ENCODE measurements at places on chromosomes 6 and 20.

DNA sequence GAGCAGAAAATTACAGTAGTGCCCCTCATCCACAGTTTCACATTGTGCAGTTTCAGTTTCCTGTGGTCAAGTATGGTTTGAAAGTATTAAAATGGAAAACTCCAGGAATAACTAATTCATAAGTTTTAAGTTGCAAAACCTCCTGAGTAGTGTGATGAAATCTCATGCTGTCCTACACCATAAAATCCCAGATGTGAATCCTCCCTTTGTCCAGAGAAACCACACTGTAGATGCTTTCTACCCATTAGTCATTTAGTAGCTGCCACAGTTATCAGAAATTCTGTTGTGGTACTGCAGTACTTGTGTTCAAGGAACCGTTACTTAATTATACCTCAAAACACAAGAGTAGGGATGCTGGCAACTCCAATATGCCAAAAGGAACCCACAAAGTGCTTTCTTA lies 74.7 kb downstream of the PTCHD4 start:
- DNase-seq: no peak

GRCh38 chr6:164294047-164294784 lies 879.7 kb downstream of the QKI start:
- DNase-seq: no peak

DNA sequence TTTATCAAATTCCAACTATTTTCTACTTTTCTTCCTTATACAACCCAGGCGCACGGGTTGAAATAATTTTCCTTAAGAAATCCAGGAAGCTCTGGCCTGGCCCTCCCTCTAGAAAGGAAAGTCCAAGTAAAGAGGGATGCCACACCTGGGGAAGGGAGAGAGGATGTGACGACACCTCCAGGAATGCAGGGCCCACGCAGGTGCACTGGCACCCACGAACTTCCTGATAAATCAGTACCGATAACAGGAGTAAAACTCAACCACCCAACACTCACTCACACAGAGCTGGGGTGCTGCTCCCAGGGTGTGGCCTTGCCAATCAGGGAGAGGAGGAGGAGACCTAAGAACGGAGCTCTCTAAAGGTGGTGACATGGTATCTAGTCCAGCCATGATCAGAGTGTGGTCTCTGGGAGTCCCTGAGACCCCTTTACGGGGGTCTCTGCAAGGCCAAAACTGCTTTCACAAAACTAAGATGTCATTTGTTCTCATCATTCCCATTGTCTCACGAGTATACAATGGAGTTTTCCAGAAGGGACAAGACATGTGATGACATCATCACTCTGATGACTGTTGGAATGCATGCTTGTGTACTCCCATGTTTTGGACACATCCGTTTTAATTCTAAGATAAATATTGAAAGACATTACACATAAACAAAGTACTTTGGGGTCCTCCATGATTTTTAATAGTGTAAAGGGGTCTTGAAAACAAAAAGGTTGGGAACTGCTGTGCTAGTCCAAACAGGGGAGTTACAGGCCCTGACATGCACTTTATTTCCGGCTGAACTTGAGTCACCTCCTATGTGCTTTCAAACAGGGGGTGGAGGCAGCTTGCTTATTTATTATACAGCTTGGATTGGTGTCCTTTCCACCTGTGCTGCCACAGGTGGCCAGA lies 2.2 kb upstream of the PARD6B start:
- DNase-seq: no peak

- no peak for DNase-seq
Observed at GRCh38 chr20:62366370-62367135, 559 bp downstream of the LAMA5 start.

DNA sequence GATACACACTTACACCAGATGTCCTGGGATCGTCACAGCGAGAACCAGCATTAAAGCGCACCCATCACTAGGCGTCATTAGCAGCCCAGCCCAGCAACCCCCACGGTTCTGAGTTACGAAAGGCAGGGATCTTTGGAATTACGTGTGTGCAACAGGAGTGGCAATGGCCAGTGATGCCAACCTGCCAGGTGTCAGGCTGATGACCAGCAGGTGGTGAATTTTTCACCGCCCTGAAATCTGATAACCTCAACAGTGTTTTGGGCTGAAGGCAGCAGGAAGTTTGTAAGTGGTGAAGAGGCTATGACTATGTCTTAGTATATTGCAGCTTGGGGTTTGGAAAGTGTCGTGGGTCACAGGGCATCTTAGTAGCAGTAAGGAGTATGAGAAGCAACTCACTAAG lies 166.1 kb downstream of the TMEM242 start:
- no peak for DNase-seq

DNA sequence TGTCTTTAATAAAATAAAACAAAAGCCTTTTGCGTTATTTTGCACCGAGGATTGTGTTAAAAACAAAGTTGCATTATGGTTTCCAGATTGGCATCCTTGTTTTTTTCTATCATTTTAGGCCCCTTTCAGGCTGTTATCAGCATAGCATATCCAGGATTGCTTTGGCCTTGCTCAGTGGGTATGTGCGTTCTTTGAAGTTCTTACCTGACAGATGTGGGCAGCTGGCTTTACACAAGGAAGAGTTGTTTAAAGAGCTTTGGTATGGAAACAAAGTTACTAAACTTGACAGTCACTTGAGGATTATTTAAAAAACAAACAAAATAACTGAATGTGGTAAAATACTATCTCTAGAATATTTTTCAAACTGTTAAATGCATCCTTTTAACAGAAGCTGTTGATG lies 6.6 kb downstream of the VAPB start:
- DNase-seq: no peak

- DNase-seq: no peak
Observed at GRCh38 chr20:18187020-18187419, 49.4 kb downstream of the KAT14 start.

DNA sequence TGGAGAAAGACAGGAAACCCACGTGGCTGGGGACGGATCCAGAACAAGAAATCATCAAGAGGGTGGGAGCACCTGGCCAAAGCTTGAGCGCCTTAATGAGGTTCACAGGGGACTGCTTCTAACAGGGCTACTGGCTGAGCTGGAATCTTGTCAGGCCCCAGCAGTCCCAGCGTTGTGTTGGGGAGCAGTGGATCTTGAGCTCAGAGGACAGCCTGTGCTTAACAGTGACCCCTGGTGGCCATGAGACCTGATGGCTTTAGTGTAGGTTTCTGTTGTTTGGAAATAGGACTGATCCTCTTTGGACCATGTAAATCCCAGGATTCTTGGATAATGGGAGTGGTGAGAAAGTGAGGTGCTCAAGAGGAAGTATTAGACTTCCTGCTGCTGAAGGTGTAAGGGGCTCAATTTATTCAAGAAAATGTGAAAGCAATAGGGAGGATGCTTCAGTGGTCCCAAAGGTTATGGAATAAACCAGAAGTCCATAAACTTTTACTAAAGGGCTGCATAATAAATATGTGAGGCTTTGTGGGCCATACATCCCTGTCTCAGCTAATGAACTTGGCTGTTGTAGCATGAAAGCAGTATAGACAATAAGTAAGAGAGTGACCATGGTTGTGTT lies 216.2 kb downstream of the NFATC2 start:
- no peak for DNase-seq

DNA sequence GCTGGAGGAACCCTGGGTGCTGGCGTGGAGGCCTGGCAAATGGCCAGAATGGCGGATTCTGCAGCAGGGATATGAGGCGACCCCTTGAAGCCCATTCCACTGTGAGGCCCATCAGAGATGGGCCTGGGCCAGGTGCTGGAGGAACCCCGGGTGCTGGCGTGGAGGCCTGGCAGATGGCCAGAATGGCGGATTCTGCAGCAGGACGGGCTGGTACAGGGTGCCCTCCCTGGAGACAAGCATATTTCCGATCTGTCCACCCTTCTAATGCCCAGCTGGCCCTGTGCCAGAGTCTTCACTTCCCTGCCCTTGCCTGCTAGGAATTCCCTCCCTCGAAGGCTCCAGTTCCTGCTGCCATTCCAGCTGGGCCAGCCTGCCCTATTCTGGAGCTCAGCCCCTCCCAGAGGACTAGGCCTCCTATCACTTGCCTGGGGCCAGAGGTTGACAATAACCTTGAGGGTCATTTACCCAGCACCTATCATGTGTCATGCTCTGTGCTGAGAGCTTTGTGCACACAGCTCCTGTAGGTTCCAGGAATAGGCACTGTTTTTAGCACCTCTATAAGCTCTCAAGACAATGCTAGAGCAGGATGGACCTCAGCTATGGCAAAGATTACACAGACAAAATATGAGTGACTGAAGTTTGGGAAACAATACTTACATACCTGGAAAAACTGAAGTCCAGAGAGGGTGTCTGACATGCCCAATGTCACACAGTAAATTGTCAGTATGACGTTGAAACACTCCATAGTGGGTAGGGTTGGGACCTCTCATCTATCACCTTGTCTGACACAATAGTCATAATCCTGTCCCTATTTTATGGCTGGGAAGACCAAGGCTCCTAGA lies 21.4 kb downstream of the SUN5 start:
- DNase-seq: no peak

- no peak for DNase-seq
Observed at GRCh38 chr6:142947714-142948480, 2.9 kb upstream of the HIVEP2 start.

DNA sequence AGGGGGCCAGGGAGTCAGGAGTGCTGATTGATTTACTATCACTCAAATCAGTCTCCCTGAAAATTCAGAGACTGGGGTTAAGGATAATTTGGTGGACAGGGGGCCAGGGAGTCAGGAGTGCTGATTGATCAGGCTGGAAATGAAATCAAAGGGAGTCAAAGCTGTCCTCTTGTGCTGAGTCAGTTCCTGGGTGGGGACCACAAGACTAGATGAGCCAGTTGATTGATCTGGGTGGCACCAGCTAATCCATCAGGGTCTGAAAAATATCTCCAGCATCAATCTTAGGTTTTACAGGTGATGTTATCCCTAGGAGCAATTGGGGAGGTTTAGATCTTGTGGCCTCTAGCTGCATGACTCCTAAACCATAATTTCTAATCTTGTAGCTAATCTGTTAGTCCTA lies 6.1 kb upstream of the AFG1L start:
- no peak for DNase-seq
